ENCODE measurements at places on chromosomes 3 and 15.
A peak's percentile ranks its signal among the peaks of the same experiment; 100 is the strongest.

- no peak for DNase-seq
These were observed 8.5 kb upstream of the PLXND1 start for GRCh38 chr3:129614927-129615363.

DNA sequence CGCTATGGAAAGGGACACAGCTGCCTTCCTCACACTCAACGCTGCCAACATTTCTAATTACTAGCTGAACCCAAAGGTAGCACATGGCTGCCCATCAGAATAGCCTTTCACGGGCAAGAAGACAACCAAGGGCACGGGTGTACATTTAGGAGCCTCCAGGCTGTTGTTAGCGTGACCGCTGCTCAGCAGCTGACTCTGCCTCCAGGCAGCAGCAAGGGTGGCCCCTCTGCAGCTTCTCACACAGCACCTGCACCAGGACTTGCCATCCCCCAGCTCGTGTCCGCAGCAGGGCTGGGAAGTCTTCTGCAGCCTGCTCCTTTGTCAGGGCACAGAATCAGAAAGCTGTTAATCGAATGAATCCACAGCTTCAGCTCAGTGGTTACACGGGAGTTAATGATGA is 146.8 kb downstream of the ADAMTS17 start:
- DNase-seq: no peak

GRCh38 chr3:42711491-42712343 is 9.1 kb upstream of the HHATL start:
- DNase-seq: no peak

- no peak for DNase-seq
These were observed 267.5 kb downstream of the SLCO3A1 start for GRCh38 chr15:92121047-92121446.

GRCh38 chr3:24589931-24590880 is 95.6 kb upstream of the THRB start:
- no peak for DNase-seq

DNA sequence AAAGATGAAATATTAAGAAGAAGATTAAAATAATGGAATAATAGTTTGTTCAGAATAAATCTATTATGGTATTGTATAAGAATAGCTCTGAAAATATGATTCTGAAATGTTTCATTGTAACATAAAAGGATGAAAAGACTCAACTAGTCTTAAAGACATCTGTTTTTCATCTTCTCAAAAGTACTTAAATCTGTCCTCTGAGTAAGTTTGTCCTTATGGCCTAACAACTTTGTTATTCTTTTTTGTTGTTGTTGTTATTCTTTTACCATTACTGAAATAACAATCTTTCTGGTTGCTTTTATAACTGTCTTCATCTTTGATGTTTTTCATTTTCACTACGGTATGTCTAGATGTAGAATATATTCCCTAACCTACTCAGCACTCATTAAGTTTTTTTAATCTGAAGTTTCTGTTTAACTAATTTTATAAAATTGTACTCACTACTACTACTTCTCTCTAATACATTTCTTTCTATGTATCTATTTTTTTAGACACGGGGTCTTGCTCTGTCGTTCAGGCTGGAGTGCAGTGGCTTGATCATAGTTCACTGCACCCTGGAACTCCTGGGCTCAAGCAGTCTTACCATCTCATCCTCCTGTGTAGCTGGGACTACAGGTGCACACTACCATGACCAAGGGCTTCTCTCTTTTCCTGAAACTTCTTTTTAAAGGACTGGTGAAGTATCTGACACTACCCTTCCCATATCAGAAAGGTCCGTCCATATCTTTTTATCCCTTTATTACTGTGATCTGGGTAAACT is 240.7 kb downstream of the PCCB start:
- no peak for DNase-seq

GRCh38 chr3:85476891-85477495 is 518.2 kb downstream of the CADM2 start:
- DNase-seq: no peak

DNA sequence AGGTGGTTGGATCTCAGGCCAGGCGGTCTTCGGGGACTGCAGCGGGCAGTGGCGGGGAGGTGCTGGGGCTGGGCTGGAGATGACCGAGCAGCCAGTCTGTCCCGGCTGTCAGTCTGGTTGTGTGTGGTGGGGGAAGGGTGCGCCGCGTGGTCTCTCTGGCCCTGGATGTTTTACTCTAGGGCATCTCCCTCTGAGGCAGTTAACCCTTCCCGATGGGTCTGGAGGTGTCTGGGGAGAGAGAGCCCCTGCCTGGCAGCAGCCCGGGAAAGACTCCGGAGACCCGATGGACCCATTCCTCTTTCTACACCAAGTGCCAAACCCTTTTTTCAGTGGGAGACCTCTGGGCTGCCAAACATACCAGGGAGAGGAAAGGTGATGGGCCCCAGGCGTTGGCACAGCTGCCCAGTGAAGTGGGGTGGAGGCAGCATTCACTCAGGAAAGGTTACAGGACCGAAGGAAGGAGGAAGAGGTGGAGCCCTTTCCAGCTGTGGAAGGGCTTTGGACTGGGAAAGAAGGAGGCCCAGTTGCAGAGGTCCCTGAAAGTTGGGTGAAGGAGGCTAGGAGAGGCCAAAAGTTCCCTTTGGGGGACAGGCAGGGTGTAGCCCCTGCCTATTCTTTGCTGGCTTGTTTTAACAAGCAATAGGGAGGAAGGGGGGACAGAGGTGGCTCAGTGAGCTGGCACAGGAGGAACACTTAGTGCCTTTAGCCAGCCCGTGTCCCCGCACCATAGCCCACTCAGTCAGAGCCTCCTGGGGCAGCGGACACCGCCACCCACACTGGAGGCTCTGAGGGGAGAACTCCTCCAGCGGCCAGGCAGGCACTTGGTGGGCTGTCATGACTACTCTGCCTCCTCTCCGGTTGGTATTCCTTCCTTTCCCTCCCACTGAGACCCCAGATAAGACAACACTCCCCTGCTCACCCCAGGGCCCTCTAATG is 2.7 kb upstream of the BAHD1 start:
- DNase-seq: no peak

GRCh38 chr3:46348823-46349482 is 5.0 kb upstream of the CCR2 start:
- DNase-seq: no peak

GRCh38 chr3:101950985-101951733 is 101.8 kb downstream of the NFKBIZ start:
- no peak for DNase-seq

DNA sequence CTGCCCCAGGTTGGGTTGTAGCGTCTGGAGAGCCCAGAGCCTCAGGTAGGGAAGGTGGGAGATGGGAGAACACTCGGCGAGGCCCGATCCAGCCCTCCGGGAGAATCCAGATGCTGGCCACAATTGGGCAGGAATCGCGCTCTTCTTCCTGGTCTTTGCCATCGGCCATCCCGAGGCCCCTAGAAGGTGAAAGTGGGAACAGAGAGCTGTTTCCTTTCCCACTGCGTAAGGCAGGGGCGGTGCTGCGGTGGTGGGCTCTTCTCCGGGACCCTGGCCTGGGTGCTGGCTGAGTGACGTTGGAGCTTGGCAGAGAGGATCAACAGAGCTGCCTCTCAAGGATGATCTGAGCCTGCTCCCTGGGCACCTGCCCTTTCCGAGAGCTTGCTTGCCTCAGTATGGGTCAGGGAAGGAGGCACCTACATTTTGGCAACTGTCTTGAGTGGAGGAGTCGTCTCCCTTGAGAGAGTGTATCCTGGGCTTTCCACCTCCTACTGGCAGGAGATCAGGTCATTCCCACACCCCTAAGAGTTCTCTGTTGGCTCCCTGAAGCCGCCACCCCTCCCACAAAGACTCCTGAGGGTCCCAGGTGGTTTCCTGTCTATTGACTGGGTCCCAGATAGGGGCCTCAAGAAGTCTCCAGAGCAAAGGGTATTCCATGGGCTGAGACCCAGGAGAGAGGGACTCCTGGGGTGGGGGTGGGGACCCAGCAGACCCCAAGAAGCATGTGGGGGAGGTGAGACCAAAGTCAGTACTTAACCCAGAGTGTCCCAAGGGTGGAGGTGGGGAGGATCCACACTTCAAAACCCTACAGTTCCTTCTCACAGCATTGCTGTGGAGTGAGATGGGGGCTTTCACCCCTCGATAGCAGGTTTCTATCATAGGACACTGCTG is 1.6 kb downstream of the C15orf39 start:
- DNase-seq: no peak

DNA sequence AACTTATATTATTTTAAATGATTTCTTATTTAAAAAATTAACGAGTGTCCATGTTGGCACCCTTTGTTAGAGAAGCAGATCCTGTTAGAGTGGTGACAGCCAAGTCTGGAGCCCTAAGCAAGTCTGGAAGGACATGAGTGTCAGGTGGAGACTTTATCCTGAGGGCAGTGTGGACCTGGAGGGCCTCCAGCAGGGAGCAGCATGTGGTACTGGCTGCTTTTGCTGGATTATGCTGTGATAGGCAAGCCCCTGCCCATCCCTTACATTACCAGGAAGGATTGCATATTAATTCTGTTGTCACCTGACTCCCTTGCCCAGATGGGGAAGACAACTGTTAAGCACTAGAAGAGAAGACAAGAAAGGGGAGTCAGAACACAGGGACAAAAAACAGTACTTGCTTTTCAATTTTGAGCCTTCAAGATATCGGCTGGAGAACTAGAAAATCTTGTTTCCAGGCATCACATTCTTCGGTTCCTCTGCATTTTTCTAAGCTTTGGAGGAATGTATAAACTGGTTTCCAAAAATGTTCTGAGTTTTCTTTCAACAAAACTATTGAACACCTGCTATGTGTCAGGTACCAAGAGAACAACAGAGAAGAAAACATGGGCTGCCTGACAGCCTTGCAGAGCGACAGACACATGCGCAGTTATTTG is 22.7 kb downstream of the ZNF860 start:
- DNase-seq: no peak

DNA sequence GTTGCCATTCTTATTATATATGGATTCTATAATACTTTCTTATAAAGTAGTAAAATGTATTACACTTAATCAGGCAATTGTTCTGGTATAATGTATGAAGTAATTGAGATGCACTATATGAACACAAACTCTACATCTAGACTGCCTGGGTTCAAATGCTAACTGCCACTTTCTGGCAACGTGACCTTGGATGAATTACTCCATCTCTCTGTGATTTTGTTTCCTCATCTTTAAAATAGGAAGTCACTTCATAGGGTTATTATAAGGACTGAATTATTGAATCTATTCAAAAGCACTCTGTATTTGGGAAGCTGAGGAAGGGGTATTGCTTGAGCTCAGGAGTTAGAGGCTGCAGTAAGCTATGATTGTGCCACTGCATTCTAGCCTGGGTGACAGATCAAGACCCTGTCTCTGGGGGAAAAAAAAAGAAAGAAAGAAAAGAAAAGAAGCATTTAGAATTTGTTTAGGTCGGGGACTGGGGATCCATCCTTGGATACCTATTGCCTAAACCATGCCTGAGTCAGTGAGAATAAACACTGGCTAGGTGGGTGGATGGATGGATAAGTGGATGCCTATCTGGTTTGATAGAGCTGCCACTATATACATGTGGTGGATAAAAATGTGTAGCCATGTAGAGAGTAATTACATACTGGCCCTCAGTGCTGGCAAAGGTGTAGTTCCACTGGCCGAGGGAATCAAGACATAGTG is 2.5 kb downstream of the TM4SF1 start:
- no peak for DNase-seq

- DNase-seq: no peak
These were observed 173.4 kb downstream of the XXYLT1 start for GRCh38 chr3:195097331-195098255.

DNA sequence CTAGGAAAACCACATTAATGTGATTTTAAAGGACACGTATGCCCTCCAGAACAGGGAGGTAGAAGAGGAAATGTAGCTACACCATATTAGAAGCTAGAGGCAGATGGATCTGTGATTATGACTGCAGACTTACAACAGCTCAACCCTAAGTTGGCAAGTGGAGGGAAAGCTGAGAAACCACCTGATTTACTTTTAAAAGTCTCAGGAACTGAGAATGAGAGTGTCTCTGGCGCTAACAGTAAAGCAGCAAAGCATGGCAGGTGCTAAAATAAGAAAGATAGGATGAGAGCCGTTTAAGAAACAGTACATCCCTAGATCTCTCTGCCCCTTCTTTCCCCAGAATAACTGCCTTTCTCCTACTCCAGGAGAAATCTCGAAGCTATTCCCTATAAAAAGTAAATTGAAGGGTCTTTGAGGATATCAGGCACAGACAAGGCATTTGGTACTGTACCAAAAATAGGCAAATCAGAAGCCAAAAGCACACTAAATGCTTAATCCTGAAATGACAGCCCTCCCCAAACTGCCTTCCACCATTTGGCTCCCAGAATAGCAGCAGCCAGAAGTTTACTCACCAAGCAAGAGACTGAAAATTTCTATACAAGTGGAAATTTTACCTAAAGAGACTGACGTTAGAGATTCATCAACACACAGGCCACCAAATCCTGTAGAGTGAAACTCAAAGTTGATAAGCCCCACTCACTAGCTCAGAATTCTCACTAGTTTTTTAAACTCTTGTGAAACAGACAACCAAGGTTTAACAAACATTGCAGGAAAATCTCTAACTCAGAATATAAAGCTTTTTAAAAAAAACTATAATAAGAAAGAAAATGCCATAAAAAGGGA is 34.3 kb upstream of the PARP14 start:
- DNase-seq: peak; percentile 46

DNA sequence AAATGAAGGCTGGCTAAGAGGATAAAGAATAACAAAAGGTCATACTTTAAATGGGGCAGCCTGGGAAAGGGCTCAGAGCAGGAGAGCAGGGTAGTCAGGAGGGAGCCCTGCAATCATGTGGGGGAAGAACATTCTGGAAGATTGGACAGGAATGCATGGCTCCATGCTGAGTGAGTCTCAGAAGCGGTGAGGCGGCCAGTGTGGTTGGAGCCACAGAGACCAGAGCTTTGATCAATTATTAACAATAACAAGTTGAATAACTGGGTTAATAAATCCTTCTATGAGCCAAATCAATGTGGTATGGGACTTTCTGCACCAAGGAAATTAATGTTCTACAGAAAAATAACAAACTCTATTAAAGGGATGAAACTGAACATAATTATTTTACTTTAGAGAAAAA is 57.9 kb upstream of the DCUN1D1 start:
- no peak for DNase-seq

DNA sequence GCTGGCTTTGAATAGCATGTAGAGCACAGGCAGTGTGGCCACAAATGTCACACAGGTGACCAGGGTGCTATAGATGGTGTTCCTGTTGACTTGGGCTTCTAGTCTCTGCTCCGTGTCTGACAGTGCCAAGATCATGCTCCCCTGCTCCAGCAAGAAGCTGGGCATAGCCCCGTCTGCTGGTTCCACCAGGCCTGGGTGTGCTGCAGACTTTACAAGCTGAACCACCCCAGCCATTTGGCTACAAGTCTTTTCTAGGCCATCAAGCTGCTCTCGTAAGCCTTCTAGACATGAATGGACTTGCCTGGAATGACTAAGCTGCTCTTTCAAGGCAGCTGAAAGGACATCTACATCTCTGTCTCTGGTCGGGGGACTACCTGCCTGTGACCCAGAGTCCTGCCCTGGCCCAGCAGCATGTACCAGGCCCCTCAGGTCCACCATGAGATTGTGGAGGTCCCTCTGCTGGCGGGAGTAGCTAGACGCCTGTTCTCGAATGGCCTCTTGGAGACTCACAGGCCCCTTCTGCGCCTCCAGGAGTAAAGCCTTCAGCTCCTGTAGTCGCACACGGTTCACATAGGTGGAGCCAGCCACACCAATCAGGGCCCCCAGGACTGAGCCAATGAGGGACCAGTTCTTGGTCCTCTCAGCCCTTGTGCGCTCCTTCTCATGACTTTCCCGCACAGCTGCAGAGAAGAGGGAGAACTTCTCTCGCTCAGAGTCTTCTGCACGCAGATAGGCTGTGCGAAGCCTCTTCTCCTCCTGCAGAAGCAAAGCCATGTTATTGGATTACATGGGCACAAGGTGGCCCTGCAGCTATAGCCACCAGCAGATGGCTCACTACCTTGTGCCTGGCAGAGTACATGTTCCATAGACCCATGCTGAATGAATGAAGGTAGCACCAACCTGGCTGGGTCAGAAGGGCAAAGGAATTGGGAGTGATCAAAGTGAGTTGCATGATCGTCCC is 2.8 kb upstream of the PLXNB1 start:
- no peak for DNase-seq
